ENCODE measurements at places on chromosomes 6 and 20.

DNA sequence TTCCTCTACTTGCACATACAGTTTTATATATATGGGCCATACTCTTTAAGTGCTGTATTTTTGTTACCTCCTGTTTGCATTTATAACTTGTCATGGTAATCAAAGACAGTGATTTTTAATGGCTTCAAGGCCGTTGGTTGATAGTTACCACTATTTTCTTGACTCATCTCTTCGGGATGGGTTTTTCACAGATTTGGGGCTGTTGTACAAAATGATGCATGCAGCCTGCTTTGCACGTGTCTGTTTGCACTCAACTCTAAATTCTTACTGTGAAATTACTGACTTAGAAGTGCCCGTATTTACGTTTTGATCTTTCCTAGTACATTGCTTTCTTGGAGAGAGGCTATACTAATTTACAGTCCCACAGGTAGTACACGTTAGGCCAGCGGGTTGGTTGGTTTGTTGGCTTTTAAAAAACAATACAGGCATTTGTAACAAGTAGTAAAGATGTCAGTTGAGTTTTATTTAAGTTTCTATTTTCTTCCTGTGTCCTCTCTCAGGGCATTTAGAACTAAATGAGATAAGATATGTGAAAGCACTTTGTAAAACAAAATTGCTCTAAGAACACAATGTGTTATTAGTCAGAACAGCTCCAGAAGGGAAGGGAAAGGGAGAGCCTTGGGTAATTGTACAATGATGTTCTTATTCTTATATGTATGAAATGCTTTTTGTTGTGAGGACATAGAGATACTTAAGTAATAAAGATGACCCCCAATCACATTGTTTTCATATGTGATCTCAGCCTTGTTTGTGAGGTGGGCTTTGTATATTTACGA is 11.7 kb downstream of the JARID2 start:
- no peak for DNase-seq

DNA sequence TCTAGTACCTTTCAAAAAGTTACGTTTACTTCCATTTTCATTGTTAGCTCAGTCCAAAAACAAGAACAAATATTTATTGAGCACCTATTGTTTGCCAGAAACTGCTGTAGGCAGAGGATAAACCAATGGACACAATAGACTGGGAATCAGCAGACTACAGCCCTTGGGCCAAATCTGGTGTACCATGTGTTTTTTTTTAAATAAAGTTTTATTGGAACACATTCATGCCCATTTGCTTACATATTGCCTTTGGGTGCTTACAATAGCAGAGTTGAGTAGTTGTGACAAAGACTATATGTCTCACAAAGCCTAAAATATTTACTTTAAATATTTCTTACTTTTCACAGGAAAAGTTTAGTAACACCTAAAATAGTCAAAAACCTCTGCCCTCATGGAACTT is 216.1 kb downstream of the COL9A1 start:
- DNase-seq, result no peak

DNA sequence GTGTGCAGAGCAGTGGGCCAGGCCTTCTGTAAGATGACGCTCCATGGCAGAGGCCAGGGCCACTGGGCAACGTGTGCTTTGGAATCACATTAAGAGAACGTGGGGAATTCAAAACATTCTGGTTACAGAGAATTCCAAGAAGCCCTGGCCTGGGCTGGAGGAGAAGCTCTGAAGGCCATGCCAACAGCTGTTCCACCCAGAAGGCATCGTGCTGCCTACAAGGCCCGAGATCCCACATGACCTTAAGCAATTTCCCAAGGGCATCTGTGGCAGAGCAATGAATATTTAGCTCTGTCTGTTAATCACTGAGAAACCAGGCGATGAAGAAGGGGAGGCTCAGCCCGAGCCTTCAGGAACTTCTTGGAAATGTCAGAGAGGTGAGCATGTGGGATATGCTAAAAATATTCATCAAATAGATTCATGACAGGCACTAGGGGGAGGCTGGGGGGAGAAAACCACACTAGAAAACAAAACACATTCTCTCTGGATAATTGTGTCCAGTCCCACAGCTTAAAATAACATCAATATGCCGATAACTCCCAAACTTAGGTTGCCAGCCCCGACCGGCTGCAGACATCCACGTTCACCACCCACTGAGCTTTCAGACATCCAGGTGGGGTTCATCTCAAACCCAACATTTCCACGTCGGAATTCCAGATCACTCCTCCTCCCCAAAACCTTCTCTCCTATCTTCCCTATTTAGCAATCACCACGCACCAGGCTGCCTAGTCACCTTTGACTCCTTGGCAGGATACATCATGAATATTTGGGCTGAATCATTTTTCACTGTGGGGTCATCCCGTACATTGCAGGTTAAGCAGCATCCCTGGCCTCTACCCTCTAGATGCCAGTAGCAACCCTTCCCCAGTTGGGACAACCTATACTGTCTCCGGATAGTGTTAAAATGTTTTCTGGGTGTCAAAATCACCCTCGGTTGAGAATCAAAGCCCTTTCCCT is 6.6 kb downstream of the SULF2 start:
- DNase-seq, result no peak

DNA sequence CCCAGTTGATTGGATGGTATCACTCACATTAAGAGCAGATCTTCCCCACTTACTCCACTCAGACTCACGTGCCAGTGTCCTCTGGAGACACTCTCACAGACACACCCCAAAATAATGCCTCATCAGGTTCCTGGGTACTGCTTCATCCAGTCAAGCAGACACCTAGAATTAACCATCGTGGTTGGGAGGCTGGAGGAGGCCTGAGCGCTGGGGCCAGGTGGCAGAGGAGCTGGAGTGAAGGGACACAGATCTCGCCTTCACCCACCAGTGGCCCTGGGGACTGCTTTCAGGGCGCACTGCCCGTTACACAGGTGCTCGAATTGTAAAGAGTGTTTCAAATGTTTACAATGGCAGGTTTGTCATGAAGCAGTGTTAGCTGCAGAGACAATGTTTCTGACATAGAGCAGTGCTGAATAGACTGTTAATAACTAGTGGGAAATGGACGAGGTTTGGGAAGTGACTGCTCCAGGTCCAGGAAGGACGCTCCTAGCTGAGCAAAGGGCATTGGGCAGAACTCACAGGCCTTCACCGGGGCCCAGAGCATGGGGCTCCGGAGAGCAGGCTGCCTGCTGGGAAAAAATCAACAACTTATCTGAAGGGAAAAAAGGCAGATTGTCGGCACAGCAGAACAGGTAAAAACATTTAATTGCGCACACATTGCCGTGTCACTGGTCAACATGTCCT is 38.4 kb downstream of the TMEM242 start:
- DNase-seq, result no peak

DNA sequence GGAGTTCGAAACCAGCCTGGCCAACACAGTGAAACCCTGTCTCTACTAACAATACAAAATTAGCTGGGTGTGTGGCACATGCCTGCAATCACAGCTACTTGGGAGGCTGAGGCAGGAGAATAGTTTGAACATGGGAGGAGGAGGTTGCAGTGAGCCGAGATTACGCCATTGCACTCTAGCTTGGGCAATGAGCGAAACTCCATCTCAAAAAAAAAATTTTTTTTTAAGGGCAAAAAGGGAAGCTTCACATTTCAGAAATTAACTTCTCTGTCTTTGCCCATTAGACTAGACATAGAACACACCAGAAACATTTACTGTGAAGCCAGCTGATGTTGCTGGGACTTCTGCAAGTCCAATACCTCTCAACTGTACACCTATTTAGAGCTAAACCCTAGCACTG is 90.8 kb upstream of the HDAC2 start:
- DNase-seq, result no peak

- DNase-seq, result peak; percentile 39
Observed at GRCh38 chr6:108592371-108593337, 31.9 kb downstream of the FOXO3 start.

DNA sequence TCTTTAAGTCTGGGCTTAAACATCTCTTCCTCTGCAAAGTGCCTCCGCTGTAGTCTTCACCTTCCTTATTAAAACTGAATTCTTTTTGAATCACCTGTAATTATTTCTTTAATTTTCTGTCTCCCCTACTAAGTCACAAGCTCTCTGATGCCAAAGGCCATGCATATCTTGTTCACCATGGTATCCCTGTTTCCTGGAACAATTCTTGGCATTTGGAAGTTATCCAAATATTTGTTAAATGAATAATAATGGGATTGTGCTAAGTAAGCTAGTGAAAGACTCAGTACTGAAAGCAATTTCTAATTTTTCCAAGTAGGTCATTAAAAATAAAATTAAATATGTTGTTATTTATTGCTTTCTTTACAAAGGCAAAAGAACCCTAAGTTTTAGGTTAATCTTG is 12.2 kb downstream of the SNAP91 start:
- no peak for DNase-seq

- no peak for DNase-seq
Observed at GRCh38 chr20:10063482-10063881, 28.7 kb downstream of the ANKEF1 start.

DNA sequence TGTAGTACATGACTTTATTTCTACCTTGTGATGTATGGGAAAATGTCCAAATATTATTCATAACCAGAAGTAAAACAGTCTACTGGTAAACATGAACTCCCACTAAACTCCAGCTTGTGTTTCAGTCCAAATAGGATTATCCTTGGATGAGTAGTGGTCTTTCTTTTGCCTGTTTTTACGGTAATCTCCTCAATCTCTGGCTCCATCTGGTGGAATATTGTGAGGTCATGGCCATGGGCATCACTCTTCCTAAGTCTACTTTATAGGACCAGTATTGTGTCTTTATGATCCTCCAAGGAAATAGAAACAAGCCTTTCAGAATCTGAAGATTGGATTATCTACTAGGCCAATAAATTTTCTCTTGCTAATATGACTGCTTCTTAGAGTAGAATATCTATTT is 505.0 kb downstream of the BMP2 start:
- no peak for DNase-seq

GRCh38 chr20:62496568-62497218 is 20.9 kb upstream of the GATA5 start:
- peak; percentile 8 for DNase-seq

GRCh38 chr20:57878786-57879424 is 169.1 kb upstream of the PMEPA1 start:
- DNase-seq, result no peak
